ENCODE measurements at places on chromosomes 13 and 19.

GRCh38 chr19:7916955-7917266 is 2.3 kb downstream of the TGFBR3L start:
- DNase-seq: peak; percentile 44

GRCh38 chr13:30257468-30258099 is 49.8 kb downstream of the KATNAL1 start:
- DNase-seq: no peak

DNA sequence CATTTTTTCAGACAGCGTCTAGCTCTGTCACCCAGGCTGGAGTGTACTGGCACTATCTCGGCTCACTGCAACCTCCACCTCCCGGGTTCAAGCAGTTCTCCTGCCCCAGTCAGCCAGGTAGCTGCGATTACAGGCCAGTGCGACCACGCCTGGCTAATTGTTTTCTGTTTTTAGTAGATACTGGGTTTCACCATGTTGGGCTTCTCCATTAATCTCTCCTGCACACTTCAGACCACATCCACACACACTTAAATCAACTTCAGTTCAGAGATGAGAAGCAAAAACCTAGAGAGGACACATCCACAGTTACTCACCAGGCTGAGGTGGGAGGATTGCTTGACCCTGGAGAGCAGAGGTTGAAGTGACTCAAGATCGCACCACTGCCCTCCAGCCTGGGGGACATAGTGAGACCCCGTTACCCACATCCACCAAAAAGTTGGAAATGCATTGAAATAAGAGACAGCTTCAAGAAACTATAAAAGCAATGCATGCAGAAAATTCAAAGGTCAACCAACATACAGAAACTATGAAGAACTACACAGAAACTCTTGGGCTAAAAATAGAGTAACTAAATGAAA is 42.3 kb downstream of the ZNF611 start:
- DNase-seq: no peak

DNA sequence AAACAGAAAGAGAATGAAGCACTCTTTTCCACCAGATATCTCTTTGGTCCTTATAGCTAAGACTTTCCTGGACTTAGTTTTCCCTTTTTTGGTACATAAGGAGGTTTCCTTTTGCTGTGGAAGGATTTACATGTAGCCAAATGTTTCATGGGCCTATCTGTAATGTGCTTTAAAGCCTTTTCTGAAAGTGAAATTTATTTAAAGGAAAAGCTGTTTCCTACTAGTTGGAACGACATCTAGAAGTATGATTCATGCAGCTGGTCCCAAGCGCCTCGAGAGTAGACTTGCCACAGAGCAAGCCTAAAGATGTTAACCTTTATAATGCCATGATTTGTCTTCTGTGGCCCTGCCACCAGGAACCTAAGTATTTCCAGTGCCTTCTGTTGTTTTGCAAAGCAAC is 390.3 kb downstream of the DLEU7 start:
- DNase-seq: no peak

DNA sequence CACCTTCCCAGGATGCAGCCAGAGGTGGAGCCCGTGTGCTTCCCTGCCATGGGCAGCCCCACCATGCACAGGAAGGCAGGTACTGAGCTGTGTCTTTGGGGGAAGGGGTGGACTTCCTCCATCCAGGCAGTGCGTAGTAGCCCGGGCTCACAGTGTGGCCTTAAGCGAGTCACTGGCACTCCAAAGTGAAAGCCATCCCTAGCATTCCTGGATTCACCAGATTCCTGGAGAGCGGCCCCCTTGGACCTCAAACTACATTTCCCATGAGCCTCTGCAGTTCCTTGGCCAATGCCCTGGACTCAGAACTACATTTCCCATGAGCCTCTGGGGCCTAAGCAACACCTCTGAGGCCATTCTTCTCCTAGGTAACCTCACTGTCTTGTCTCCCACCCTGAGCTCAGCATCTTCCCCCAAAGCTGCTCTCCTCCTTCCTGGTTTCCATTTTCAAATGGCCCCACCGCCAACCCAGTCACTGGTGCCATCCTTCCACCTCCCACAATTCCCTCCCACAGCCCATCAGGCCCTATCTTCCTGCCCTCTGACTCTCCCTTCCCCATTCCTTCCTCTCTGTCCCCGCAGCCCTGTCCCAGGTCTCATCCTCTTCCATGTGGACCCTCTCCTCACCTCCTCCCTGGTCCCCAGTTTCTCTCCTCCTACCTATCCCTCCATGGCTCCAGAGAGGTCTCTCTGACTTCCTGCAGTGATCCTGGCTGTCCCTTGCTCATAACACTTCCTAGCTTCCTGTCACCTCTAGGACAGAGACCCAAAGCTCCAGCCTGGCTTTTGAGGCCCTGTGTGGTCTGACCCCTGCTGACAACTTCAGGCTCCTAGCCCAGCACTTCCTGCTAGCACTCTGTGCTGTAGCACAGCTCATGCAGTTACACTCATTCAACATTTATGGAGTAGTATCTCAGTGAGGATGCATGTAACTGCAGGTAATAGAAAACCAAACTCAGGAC is at the start of gene C19orf81:
Gene C19orf81 (plus strand): TSS at position 13 of the 959 bp plus-strand sequence. CDS start 0 bp downstream, at position 13.
- DNase-seq: no peak

DNA sequence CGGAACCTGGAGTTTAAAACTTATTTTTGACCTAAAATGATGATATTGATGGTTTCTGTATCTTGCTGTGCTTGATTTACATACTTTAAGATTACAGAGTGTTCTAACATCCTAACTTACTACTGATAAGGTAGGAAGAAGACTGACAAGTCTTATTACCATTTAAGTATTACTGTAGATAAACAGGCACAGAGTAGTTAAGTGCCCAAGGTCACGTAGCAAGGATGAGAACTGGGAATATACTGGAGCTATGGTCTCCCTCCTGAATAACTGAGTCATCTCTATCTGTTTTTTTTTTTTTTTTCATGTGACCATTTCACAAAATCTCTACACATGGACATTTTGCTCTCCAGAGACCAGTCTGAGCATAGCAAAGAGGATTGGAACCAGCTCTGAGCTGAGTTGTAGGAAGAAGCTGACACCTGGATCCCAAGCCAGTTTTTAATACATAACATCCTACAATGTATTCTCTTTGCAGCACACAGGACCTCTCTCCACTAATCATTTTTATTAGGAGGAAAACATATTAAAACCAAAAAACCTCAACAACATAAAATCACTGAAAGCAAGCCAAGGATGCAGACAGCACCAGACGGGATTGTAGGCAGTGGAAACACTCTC is 173.5 kb downstream of the DNAJC15 start:
- no peak for DNase-seq

DNA sequence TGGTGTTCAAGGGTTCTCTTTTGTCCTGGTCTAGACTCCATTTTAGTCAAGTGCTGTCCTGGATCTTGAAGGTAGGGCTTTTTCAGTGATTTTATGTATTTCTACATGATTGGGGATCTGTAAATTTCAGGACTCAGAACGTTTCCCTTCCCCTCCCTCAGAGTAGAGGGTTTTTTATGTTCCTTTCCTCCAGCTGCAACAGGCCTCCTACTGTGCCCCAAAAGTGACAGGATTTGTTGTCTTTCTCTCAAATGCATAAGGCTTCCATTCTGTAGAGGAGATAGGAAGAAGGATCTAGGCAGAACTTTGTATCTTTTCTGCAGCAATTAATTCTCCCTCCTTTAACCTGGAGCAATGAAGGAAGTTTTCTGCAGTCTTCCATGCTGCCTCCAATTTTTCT is 251.3 kb downstream of the MAB21L1 start:
- no peak for DNase-seq

All from stimulated activated naive CD4-positive, alpha-beta T cell (primary cell).